Astrocyte (in vitro differentiated cells and primary cell): ENCODE measurements at places on chromosomes 7 and 10. TPM values are rescaled to one million over a fixed set of nuclear protein-coding genes. Genes with fewer than 3 reads are reported as not detected.

GRCh38 chr10:4686644-4686996 is 139.4 kb upstream of the AKR1E2 start:
- peak overlapping the region; percentile 96 for H3K27ac ChIP-seq
- H3K27me3 ChIP-seq, result no peaks in the 10 kb centered on the region
- DNase-seq, result peak; percentile 99
- no peak overlapping the region for H3K4me3 ChIP-seq
- H3K4me1 ChIP-seq, result peaks cover 27% of the 10 kb centered on the region
- H3K36me3 ChIP-seq, result no peaks in the 10 kb centered on the region

GRCh38 chr7:82559193-82559805 is 115.7 kb upstream of the CACNA2D1 start:
- H3K4me3 ChIP-seq, result no peak overlapping the region
- no peak for DNase-seq
- no peaks in the 10 kb centered on the region for H3K36me3 ChIP-seq

DNA sequence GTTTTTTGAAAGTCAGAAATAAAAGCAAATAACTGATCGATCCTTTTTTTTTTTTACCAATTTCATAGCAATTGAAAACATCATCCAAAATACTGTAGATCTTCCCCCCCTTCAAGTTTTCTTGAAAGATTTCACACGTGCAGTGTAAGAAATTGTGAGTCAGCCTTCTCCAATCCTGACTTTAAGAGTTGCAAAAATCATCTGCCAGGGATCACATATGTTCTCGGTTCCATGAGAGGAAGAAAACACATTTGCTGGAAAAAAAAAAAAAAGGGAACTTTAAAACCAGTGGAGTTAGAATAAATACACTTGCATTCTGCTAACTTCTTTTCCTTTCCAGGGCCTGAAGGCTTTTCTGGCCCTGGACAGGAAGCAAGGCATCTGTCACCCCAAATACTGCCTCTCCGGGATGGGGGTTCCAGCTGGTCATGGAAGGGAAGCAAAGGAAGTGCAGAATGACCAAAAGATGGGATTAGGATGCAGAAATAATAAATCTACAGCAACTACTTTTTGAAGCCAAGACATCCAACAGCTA is 198.4 kb upstream of the KIAA1217 start:
- DNase-seq, result no peak
- peaks cover 23% of the 10 kb centered on the region for H3K4me1 ChIP-seq

The LMOD2 gene
- total RNA-seq, result not detected in 2 replicates

DNA sequence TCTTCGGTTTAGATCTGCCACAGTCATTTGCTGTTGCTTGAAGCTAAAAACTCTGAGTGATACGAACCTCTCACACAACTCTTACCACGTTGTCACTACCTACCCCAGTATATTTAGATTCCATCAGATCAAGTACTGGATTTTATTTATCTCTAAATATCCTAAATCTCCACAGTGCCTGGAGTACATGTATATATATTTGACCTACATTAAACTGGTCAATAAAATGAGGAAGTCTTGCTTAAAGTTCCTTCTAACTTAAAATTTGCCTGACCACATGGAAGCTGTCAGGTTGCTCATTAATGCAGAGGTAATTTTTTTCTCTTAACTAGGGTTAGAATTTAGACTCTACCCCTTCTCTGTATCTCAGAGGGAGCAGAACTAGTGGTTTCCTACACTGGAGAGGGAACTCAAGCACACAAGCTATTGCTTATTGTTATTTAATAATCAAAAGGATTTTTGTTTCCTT is 3.1 kb upstream of the MACC1 start:
- H3K27me3 ChIP-seq, result no peaks in the 10 kb centered on the region
- DNase-seq, result no peak
- no peak overlapping the region for H3K4me3 ChIP-seq
- H3K27ac ChIP-seq, result peak overlapping the region; percentile 87
- peaks cover 37% of the 10 kb centered on the region for H3K4me1 ChIP-seq

DNA sequence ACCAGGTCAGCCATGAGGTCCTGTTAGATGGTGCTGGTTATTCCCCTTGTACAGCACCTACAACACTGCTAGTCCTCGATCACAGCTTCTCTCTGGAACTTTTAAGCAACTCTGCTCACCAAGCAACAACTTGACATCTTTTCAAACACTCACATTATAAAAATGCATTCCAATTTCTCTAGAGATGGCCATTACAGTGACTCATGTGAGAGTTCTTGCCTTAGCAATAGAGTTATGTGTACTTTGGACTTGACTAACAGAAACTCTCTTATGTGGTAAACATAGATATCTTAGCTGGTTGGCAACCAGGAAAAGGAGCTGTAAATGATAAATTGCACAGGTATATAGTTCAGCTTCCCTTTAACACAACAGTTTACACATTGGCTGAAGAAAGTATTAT is 122.2 kb downstream of the PDE1C start:
- H3K27me3 ChIP-seq, result no peaks in the 10 kb centered on the region
- no peak overlapping the region for H3K4me3 ChIP-seq
- peak overlapping the region; percentile 65 for H3K27ac ChIP-seq

DNA sequence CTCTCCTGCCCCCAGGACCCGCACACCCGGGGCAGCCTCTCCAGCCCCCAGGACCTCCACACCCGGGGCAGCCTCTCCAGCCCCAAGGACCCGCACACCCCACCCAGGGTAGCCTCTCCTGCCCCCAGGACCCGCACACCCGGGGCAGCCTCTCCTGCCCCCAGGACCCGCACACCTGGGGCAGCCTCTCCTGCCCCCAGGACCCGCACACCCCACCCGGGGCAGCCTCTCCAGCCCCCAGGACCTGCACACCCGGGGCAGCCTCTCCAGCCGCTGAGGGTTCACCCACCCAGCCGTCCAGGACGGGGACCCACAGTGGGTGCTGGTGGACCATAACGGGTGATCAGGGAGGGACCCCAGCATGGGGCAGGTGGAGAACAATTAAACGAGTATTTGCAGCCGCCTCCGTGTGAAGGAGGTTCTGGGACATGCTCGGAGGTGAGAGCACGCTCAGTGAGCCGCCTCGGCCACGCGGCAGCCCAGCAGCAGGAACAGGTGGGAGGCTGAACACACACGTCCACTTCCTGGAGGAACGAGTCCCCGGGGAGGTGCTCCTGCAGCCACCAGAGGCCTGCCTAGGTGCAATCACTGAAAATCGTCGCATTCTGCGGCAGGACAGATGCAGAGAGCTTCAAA is 107.9 kb downstream of the PDGFA start:
- H3K27me3 ChIP-seq, result peaks cover 7% of the 10 kb centered on the region
- no peaks in the 10 kb centered on the region for H3K36me3 ChIP-seq
- H3K4me3 ChIP-seq, result no peak overlapping the region

GRCh38 chr10:126595160-126595559 is 75.3 kb downstream of the C10orf90 start:
- DNase-seq, result no peak
- no peaks in the 10 kb centered on the region for H3K4me1 ChIP-seq
- H3K36me3 ChIP-seq, result no peaks in the 10 kb centered on the region
- no peak overlapping the region for H3K27ac ChIP-seq
- no peak overlapping the region for H3K4me3 ChIP-seq

DNA sequence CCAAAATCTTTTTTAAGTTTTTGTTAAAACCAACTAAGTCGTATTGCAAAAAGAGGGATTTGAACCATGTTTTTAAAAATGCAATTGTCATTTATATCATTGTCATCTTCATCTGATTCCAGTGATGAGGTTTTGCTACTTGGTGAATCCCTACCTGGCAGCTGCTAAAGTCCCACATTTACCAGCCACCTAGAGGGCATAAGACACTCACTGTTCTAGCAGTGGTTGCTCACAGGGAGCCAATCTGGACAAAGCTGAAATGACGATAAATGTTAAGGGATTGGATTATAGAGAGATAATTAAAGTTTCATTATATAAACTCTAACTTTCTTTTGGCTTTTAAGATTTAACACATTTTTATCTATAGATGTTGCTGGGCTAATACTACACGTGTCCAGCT is 18.7 kb downstream of the KIFBP start:
- H3K27me3 ChIP-seq, result no peaks in the 10 kb centered on the region
- peaks cover 26% of the 10 kb centered on the region for H3K36me3 ChIP-seq
- no peak for DNase-seq
- H3K4me1 ChIP-seq, result no peaks in the 10 kb centered on the region

The TFR2 gene
- 0.26 and 0.50 TPM in 2 replicates for total RNA-seq

DNA sequence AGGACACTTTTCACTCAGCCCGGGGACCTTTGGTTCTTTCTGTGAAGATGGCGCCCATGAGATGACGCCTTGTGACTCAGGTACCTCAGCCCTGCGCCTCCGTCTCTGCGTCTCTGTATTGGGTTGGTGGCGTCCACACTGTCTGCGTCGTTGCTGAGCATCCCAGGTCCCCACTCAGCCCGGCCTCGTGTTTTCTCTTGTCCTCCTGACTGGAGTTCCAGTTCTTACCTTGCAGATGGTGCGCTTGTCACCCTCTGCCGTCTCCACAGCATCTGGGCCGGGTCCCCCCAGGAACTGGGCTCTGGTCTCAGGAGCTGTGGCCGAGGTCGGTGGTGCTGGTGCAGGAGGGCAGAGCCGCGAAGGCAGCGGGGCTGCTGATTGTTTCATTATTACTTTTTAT is 150.4 kb downstream of the WDR37 start:
- no peak overlapping the region for H3K27ac ChIP-seq
- H3K4me1 ChIP-seq, result no peaks in the 10 kb centered on the region
- DNase-seq, result no peak
- no peaks in the 10 kb centered on the region for H3K36me3 ChIP-seq

The OR2A1 gene
- not detected in 2 replicates for total RNA-seq

GRCh38 chr7:128034825-128035224 is 3.6 kb upstream of the LRRC4 start:
- no peak overlapping the region for H3K27ac ChIP-seq
- no peak overlapping the region for H3K4me3 ChIP-seq
- no peak for DNase-seq
- no peaks in the 10 kb centered on the region for H3K36me3 ChIP-seq
- H3K4me1 ChIP-seq, result peaks cover 19% of the 10 kb centered on the region

The DEPP1 gene
- total RNA-seq, result 6.6 and 8.0 TPM in 2 replicates

The FAM25C gene
- total RNA-seq, result not detected in 2 replicates

The CXCL12 gene
- total RNA-seq, result 23.7 and 48.2 TPM in 2 replicates

GRCh38 chr10:92384741-92385140 is 93.8 kb downstream of the MARCHF5 start:
- H3K4me1 ChIP-seq, result no peaks in the 10 kb centered on the region
- no peaks in the 10 kb centered on the region for H3K36me3 ChIP-seq
- H3K27me3 ChIP-seq, result peaks cover 6% of the 10 kb centered on the region
- no peak overlapping the region for H3K4me3 ChIP-seq

DNA sequence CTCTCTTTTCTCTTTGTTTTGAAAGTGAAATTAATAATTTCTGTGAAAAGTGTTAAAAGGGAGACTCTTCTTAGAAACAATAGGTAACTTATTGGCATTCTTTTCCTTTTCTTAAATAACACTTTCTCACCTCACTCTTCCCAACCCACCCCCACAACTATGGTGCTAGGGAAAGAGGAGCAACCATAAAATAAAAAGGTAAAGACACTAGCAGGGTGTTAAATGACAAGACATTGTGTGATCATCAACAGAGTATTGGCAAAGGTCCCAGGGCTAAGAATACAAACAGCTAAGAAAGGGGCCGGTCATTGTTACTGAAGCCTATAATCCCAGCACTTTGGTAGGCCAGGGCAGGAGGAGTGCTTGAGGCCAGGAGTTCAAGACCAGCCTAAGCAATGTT is 183.7 kb downstream of the NEBL start:
- no peak overlapping the region for H3K27ac ChIP-seq
- H3K27me3 ChIP-seq, result no peaks in the 10 kb centered on the region
- no peaks in the 10 kb centered on the region for H3K4me1 ChIP-seq
- H3K4me3 ChIP-seq, result no peak overlapping the region
- DNase-seq, result no peak

The RNF148 gene
- 0.50 TPM in 1 of 2 replicates, not detected in the other for total RNA-seq

GRCh38 chr10:78316451-78316931 is 282.8 kb downstream of the RPS24 start:
- DNase-seq, result peak; percentile 47
- H3K36me3 ChIP-seq, result no peaks in the 10 kb centered on the region
- H3K27ac ChIP-seq, result no peak overlapping the region
- H3K27me3 ChIP-seq, result no peaks in the 10 kb centered on the region
- no peak overlapping the region for H3K4me3 ChIP-seq
- H3K4me1 ChIP-seq, result no peaks in the 10 kb centered on the region

GRCh38 chr10:49679480-49679893 is at the start of gene C10orf53:
C10orf53 (plus strand) TSS chr10:49679651; CDS start chr10:49679698, 47 bp downstream.
- H3K27me3 ChIP-seq, result peaks cover 14% of the 10 kb centered on the region
- H3K36me3 ChIP-seq, result no peaks in the 10 kb centered on the region
- no peaks in the 10 kb centered on the region for H3K4me1 ChIP-seq
- H3K4me3 ChIP-seq, result peak within 1 kb of the TSS; percentile 47
- no peak within 1 kb of the TSS for H3K27ac ChIP-seq

DNA sequence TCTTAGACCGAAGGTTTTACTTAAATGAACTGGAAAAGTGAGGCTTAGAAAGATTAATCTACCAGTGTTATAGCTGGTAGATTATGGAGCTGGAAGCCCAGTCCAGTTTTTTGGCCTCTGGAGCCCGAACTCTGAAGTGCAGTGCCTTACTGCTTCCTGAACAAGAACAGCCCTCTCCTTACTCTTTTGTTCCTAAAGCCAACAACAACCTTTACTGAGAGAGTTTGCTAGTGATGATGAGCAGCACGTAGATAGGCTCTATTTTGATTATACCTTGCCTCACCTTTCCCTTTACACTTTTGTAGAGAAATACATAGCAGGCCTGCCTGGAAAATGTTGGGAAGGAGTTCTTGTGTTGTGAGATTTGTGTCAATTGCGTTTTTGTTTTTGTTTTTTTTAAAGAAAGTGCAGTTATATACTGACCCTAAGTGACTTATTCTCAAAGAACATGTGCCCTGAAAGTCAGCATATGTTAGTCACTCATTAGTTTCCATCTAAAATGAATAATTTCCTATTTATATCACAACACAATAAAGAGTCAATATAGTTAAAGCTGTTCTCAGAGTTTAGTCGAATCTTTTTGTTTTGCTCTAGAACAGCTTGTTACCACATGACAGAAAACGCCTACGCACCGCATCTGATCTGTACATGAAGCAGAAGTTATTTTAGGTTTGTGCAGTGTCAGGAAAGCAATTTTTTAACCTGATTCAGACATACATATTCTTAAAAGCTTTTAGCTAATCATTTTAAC is 33.0 kb downstream of the PLEKHA1 start:
- H3K4me1 ChIP-seq, result no peaks in the 10 kb centered on the region
- H3K27me3 ChIP-seq, result no peaks in the 10 kb centered on the region
- peaks cover 6% of the 10 kb centered on the region for H3K36me3 ChIP-seq
- no peak overlapping the region for H3K4me3 ChIP-seq

The PDZD7 gene
- total RNA-seq, result 2.2 and 4.5 TPM in 2 replicates

DNA sequence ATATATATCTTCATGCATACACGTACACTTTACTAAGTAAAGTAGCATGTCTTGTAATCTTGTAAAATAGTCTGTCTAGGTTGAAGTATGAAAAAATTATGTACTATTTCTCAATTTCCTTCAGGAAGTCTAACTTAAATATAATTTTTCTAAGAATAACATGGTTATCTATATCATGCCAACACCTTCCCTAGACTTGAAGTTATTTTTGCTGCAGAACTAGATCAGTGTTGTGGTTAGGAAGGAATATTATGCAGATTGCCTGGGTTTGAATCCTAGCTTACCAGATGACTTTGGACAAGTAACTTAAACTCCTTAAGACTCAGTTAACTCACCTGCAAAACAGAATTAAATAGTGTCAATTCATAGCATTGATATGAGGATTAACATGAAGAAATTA is 142.2 kb upstream of the SEMA3A start:
- DNase-seq, result peak; percentile 28
- H3K27ac ChIP-seq, result no peak overlapping the region
- H3K4me1 ChIP-seq, result peaks cover 10% of the 10 kb centered on the region
- H3K4me3 ChIP-seq, result no peak overlapping the region
- H3K36me3 ChIP-seq, result no peaks in the 10 kb centered on the region

The NKX2-3 gene
- total RNA-seq, result not detected in 2 replicates

The KLHDC10 gene
- 33.2 and 40.3 TPM in 2 replicates for total RNA-seq
